ENCODE measurements at places on chromosomes 6 and 20. TPM values are rescaled to one million over a fixed set of nuclear protein-coding genes. Genes with fewer than 3 reads are reported as not detected.

Gene DSTN
- 27.6 TPM for total RNA-seq

Gene SRSF12
- total RNA-seq, result not detected

Gene TAAR2
- not detected for total RNA-seq

Gene GATA5
- total RNA-seq, result not detected

Gene ADGRF5
- not detected for total RNA-seq

Gene SLC2A10
- under 0.01 TPM for total RNA-seq
